ENCODE measurements at places on chromosomes 2 and 18.
A peak's percentile ranks its signal among the peaks of the same experiment; 100 is the strongest.

DNA sequence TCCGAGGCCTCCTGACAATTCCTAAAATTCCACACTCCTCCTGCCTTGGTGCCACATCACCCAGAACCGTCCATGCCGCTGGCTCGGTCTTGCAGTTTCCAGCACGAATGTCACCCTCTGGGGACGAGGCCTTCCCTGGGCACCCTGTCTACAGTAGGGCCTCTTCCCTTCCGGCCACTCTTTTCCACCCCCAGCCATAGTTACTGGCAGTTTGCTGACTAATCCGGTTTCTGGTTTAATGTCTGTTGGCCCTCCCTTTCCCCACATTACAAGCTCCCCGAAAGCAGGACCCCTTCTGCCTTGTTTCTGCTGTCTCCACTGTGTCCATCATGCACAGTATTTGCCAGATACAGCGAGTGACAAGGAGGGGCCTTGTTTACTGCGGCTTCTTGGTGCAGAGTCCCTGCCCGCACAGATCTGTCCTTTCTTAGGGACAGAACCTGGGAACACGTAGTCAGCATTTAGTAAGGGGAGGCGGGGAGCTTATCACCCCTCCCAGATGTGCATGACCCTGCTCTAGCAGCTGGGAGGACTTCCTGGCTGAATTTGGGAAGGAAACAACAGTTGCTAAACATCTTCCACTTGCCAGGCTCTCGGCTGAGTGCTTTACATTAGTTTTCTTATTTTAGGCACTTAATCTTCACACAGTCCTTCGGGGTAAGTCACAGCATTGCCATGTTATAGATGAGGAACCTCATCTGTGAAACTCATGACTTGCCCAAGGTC is 23.6 kb upstream of the CATIP start:
- no peak for DNase-seq

GRCh38 chr18:40055262-40055661 is 1899.8 kb upstream of the PIK3C3 start:
- no peak for DNase-seq

- DNase-seq = no peak
These were observed 563.9 kb downstream of the DCC start for GRCh38 chr18:52903857-52904256.

DNA sequence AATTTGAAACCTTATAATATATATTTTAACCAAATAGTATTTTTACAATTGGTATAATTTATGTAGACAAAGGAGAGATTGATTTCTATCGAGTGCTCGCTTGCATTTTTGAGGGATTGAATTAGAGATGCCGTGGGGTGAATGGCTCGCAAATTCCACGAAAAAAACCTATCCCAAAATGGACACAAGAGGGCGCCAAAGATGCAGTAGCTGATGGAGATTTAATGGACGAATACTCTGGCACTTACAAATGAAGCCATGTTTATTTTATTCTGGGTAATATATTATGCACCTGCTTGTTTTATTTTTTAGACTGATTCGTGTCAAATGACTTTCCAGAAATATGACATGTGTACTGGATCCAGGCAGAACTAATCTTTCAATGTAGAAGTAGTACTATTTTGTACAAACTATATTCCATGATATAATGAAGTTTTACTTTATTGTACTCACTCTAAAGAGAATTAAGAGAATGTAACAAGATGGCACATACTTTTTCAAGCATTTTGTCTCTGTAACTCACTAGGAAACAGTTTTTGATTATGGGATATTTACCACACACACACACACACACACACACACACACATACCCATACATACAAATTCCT is 505.4 kb downstream of the PLCL1 start:
- peak; percentile 67 for DNase-seq

DNA sequence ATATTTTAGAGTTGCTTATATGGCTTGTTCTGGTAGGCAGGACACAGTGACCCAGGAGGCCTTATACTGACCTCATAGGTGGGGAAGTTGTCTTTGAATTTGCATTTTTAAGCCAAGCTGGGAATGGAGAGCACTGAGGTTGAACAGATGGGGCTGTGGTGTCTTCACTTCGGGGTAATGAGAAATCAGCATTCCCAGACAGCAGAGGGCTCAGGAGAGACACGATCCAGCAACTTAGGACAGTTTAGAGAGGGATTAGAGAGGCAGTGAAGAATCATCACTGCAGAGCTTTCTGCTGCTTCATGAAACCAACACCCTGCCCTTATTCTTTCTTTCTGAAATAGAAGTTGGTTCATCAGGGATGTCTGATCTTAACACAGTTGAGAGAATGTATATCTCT is 202.4 kb downstream of the TDRD15 start:
- DNase-seq = no peak
